GM13976 (cell line): ENCODE measurements at places on chromosomes 5 and 9.
A peak's percentile ranks its signal among the peaks of the same experiment; 100 is the strongest.

DNA sequence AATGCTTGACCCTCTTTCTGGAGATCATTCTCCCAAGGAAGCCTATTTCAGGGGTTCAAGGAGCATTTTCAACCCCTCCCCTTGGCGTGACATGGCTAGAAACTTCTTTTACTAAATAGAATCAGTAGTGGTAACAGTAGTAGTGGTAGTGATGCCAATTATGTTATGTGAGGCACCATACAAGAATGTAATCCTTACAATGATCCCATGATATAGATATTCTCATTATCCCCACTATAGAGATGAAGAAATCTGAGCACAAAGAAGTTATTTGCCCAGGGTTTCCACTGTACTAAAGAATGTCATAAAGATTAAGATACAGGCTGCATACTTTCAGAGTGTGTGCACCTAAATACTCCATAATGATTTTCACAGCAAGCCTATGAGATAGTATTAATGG, 155.4 kb upstream of the CLINT1 start:
- no peak for DNase-seq

GRCh38 chr9:2872931-2873323, 29.0 kb upstream of the PUM3 start:
- DNase-seq, result no peak

DNA sequence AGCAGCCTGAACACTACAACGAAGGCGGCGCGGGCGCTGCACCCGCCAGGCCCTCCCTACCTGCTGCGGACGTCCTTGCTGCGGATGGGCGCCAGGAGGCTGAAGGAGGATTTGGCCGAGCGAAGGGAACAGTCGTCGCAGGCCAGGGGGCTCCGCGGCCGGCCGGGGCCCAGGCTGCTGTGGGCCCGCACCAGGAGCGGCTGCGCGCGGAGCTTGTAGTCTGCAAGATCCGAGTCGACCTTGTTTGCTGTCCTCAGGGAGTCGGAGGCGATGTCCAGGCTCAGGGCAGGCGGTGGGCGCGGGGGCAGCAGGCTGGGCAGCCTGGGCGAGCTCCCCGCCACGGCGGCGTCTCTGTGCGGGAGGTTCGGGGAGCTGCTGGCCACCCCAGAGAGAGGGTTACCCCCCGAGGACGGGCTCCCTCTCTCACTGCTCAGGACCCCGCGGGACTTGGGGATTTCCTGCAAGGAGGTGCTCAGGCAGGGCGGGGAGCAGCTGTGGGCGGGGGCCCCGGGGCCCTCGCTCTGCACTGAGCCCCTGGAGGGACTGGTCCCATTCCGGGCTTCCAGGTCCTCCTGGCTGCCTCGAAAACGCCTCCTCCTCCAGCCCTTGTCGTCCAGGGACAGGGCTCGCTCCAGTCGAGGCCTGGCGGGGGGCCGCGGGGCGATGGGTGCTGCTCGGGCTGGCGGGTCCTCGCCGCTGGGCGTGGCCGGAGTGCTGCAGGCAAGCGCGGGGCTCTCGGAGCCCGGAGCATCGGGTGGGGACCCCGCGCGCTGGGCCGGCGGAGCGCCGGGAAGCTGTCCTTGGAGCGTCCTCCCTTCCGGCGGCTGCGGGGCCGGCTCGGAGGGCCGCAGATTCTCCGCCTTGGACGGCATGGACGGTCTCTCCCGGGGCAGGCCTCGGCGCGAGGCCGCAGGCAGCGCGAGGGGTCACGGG, 831 bp downstream of the INPP5E start:
- peak; percentile 90 for DNase-seq

DNA sequence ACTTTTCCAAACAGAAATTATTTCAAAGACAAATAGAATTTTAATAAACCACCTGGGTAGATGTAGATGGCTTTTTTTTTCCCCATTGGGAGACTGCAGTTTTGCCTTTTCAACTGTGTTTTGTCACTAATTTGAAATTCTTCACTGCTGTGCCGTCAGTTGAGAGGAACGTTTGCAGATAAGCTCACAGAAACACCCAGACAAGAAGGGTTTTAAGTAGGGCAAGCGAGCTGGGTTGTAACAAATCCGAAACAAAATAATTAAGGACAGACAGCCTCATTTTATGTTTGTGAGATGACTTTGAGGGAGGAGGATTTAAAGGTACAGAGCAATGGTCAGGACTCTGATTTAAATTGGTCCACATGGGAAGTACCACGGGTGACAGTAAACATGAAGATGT, 155.1 kb upstream of the NTRK2 start:
- DNase-seq, result no peak

DNA sequence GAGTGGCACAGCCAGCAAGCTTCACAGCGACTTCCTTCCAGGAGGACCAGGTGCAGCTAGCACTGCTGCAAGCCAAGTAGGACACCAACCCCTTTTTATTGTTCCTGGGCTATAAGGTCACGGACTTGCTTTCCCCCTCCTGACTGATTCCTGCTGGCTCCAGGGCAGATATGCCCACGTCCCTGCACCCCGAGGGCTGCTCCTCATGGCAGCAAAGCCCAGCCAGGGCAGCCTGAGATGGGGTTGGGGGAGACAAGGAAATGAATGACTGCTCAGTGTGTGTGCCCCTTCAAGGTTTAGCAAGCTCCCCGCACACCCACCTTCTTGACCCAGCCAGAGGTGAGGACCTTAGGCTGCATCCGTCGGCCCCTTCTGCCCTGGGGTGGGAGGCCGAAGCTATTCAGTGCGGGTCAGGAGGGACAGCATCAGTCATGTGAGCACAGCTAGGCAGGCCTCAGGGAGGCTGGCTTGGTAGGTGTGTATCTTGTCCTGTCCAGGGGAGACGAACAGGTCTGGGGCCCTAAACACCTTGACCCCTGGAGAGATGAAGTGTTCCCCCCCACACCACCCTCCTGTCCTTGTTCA, 136.2 kb upstream of the PHYKPL start:
- DNase-seq, result no peak

GRCh38 chr9:2663461-2664173, 42.0 kb downstream of the VLDLR start:
- DNase-seq, result no peak

DNA sequence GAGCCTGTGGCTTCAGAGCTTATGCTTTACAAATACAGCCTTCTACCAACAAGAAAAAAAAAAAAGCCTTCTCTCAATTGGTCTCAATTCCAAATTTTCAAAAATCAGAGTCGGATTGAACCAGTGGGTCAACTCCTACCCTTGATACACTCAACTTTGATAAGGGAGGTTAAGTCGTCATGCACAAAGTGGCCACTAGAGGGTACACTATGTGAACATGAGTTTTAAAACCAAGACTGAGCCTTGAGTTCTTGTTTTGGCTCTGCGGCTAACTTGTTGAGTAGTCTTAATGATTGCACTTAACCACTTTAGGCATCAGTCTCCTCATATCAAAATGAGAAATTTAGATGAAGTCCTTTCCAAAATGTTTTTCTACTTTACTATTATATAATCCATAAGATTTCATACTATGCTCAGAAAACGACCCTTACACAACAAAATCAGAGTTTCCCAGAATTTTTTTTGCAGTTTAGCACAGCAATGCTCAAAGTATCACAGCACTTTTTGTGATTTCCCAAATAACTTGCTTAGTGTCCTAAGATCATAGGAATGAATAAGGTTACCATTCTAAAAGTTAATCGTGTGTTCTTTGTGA, 92.9 kb upstream of the MTAP start:
- peak; percentile 20 for DNase-seq

DNA sequence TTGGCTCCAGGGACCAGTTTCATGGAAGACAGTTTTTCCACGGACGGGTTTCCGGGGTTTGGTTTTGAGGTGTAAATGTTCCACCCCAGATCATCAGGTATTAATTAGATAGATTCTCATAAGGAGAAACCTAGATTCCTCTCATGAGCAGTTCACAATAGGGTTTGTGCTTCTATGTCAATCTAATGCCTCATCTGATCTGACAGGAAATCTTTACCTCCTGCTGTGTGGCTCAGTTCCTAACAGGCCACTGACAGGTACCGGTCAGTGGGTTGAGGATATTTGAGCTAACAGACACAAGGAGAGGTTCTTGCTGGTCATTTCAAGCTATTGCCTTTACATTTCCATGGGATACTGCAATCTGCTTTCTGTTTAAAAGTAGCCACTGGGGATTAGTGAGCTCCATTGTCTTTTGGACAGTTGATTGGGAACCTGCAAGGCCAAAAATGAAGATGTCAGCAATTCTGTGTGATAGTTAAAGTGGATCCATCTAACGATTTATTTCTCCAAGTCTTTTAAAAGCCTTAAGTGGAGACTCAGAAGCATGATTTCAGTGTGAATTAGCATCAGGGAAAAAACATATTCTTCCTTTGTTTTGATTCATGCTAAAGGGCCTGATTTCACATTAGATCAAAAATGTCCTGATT, 38.6 kb downstream of the MRPS30 start:
- DNase-seq, result no peak

GRCh38 chr9:38026021-38026809, 42.8 kb downstream of the SHB start:
- DNase-seq, result no peak

GRCh38 chr5:138661991-138662434, 86.8 kb upstream of the HSPA9 start:
- no peak for DNase-seq

DNA sequence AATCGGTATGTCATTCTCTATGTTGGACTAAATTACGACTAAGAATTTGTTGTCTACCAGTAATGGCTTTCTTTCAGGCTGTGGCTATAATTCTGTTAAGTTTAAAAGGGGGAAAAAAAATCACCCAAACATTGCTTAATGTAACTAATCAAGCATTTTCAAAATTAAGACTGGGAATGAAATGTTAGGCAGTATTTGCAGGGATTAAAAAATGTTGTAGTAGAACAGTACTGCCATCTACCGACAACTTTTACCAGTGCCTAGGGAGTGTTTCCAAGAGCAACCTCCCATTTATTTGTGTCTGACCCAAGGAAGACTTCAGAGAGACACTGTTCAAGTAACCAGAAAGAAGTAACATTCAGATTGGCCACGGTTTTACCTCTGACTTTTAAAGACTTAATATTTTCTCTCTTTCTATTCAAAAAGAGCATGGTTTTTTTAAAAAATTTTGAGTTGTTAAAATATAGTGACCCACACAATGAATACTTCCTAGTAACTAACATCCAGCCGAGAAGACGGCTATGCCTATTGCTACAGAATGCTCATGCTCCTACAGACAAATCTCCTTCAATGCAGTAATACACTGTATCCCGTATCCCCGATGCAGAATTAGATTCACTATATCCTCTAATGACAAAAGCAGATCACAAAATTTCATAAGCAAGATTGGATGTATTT, 92.4 kb downstream of the ARL15 start:
- DNase-seq, result peak; percentile 13

GRCh38 chr5:150490296-150490669, 17.6 kb upstream of the NDST1 start:
- no peak for DNase-seq

GRCh38 chr5:81235287-81236072, 2.4 kb downstream of the CKMT2 start:
- DNase-seq, result no peak

- no peak for DNase-seq
These were observed 569.6 kb upstream of the BRINP1 start for GRCh38 chr9:119938871-119939270.

DNA sequence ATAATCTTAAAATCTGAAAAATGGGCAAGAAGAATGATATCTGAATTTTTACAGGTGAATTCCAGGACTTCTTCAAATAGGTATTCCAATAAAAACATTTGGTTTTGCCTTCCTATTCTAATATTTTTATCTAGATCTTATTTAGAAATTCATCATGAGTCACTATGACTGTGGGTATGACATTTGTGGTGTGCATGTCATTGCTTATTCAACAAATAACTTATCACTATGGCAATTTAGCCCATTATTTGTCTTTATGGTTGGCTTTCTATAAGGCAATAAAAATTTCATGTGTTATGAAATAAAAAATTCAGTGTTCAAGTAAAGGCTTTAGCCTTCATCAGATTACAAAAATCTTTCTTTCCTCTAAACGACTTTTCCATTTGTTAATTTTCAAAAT, 1139.6 kb upstream of the NUDT12 start:
- DNase-seq, result no peak

GRCh38 chr5:95591490-95591901, 28.4 kb upstream of the GPR150 start:
- DNase-seq, result peak; percentile 17

DNA sequence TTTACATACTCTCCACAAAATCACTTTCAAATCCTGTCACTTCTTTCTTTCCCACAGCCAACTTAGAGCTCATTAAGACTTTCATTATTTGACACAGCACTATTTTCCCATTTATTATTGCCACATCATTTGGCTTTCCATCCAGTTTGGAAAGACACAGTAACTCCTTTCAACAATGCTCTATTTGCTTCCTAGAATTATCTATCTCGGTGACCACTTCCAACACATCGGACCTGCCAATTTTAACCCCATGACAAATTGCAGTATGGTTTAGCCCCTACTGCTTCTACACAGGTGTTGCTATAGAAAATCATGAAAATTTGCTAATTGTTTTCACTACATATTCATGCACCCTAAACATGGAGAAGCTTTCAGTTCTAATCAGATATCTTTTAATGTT, 190.6 kb upstream of the COX7C start:
- DNase-seq, result no peak

DNA sequence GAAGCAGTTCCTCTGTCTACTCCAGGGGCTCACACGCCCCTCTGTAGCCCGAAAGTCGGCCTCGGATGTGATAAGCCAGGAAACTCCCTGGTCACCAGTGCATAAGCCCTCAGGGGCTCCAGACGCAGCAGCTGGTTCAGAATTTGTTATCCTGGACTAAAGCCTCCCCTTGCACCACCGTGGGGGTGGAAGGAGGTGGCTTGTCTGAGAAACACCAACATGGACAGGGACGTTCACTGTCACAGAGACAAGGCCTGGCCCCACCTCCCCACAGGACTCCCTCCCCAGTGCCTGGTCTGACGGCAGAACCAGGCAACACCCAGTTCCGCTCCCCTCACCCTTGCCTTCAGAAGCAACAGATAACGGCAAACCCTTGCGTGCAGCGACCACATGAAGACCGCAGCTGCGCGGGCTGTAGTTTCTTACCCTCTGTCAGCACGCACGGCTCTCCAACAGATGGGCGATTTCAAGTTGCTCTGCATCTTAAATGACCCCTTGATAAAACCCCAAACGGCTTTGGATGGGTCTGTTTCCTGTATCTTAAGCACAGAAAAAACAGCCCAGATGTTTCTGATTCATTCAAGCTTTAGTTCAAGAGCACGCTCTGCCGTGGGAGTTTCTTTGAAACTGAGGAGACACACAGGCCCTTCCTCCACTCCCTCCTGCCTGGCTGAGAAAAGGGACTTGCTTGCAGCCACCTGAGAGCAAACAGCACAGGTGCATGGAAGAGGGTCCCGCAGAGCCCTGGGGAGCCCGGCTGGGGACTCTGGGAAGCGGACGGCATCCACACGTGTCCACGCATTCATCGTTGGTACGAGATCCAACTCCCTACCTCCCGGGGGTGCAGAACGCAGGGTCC, 44.7 kb upstream of the NKD2 start:
- DNase-seq, result no peak

- no peak for DNase-seq
These were observed 402.8 kb downstream of the MAT2B start for GRCh38 chr5:163908253-163908652.
